NCI-H226 (cell line): ENCODE measurements at places on chromosomes 6 and 20.

DNA sequence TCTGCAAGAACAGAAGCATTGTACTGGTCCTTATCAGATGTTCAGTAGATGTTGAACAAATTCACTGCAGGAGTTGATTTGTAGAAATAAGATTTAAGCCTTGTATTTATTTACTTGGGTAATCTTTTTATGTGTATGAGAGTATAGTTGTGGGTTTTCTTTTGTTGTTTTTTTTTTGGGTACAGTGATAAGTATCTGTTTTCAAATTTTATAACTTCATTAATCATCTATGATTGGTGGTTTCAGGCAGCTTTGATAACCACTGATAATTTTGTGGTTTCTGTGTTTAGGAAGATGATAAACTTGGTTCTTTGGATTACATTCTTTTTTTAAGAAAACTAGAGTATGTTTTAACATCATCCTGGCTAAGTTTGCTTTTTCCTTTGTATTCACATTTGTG, 2.8 kb downstream of the AFDN start:
- no peak for DNase-seq

GRCh38 chr6:158222066-158222465, 53.9 kb downstream of the GTF2H5 start:
- no peak for DNase-seq

DNA sequence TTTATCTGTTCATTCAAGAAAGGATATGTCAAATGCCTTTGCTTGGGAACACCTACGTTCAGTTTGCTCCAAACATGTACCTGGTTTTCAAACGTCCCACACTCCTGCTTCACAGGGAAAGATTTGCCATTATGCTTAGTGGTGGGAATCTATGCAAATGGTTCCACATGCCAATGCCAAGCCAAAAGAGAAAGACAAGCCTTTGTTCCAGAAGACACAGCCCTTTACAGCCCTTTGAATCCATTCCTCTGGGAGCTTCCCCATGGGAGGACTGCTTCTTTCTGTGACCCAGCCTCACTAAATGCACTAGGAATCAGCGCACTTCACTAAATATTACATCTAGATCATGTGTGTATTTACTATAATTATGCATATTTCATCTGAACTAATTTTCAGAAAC, 619.5 kb downstream of the PRKN start:
- no peak for DNase-seq

DNA sequence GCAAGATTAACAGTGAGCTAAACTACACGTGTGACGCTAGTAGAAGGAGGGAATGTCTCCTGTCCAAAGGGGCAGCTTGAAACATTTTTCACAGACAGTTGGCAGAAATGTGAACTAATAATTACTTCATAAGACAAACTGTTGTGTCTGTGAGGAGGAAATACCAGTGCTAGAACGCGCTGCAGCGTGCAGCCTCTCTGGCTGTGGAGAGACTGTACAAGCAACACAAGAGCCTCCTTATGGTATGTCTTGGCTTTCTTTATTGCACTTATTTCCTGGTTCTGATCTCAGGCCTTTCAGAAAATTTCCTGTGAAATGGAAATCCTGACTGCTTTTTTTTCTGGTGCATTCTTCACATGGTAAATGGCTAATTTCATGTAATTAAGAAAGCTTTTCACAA, 25.3 kb upstream of the TIAM2 start:
- no peak for DNase-seq

DNA sequence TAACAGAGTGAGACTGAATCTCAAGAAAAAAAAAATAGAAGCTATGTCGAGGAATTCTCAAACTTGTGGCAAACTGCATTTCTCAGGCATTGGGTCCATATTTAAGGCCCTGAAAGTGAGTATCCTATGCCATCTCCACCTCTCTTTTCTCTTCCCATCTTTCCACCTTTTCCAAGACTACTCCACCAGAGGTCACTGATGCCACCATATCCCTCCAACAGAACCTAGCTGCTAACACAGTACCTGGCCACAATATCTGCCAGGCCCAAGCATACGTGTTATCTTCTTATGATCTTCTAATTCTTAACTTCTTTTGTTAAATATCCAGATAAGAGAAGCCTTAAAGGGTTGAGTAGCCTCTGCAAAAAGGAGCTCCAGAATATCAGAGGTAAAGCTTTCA, 8.2 kb upstream of the ADGRF4 start:
- DNase-seq, result no peak

- DNase-seq, result no peak
These were observed 670.6 kb downstream of the CD109 start for GRCh38 chr6:74366634-74367033.

DNA sequence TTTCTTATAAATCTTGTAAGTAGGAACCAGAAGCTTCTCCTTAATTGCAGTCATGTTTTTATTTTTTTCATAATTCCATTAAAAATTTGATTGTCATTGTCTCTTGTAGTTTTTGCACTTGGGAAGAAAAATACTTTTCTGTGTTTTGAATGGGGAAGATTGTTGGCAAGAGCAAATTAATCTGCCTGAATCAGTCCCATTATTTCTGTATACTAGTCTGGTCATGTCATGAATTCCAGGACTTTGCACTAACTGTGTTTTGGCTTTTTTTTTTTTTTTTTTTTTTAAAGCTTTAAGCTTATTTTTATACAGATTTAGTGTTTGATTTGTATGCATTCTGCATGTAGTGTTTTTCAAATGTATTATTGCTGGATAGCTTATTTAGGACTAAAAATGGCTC, 47.6 kb downstream of the RALGAPB start:
- no peak for DNase-seq

GRCh38 chr6:145306489-145306888, 428.8 kb downstream of the EPM2A start:
- DNase-seq, result no peak

DNA sequence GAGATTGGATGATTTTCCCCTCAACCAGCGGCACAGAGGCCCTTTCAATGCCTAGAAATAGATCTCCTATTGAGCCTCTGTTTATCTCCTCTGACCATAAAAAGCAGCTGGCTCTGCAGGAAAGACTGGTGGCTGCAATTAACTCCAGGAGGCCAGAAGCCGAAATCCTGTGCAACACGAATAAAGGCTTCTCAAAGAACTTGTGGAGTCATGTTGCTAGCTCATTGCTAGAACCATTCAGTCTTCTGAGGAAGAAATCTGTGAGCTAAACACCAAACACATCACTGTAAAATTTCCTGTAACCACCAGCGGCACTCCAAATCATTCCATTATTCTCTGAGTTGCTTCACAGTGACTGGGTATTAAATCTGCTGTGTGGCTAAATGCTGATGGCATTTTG, 49.1 kb upstream of the TPD52L1 start:
- no peak for DNase-seq

DNA sequence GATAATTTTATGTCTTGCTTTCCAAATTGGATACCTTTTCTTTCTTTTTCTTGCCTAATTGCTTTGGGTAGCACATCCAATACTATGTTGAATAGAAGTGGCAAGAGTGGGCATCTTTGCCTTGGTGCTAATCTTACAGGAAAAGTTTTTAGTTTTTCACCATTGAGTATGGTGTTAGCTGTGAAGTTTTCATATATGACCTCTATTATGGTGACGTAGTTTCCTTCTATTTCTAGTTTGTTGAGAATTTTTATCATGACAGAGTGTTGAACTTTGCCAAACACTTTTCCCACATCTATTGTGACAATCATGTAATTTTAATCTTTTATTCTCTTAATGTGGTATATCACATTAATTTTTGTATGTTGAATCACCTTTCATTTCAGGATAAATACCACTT, 216.1 kb downstream of the LRFN2 start:
- no peak for DNase-seq

GRCh38 chr20:11429168-11429567, 488.5 kb upstream of the BTBD3 start:
- no peak for DNase-seq

- no peak for DNase-seq
These were observed 69.2 kb upstream of the CST7 start for GRCh38 chr20:24879875-24880274.

GRCh38 chr20:49925901-49926454, 10.2 kb upstream of the RNF114 start:
- DNase-seq, result no peak

DNA sequence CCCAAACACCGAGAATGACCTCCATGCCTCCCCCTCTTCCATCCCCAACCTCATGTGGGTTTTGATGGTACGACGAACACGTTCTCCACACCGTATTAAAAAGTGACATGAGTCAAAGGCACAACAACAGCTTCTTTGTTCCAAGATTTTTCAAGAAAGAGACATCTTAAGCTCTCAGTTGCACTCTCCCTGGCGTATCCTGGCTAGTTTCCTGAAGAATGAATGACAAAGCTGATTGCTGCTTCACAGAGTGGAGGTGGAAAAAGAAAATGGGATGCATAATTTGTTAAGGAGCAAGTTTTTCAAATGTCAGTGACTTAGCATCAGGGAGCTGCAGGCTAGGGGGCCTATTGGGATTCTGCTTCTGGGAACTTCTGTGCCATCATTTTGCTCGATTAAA, 95.5 kb downstream of the STK35 start:
- DNase-seq, result no peak

DNA sequence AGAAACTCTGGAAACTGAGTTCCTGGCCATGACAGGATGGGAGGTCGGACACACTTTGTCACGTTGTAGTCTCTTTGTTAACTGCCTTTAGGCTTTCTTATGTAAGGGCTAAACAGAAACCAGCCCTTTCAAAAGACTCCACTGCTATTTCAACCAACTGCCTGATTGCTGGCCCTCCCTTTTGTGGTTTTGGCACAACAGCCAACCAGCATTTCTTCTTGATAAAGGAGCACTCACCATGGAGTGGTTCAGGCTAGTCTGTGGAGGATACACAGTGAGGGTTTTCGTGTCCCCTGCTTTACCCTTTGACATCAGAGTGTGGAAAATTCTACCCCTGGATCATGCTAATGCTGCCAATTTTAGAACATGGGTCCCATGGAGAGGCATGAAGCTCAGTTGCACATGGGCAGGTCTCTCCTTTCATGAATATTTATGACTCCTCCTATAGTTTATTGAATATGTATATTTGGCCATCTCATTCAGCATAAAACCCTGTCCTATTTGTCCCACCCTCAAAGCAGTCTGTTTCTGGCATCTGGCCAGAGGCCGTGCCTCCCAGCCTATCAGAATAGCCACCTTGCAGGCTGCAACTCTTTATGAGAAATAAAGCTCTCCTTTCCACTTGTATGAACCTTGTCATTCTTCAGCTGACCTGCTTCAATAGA, 148.3 kb downstream of the HS3ST5 start:
- peak; percentile 93 for DNase-seq

GRCh38 chr20:21618759-21619416, 86.6 kb upstream of the PAX1 start:
- DNase-seq, result peak; percentile 11

DNA sequence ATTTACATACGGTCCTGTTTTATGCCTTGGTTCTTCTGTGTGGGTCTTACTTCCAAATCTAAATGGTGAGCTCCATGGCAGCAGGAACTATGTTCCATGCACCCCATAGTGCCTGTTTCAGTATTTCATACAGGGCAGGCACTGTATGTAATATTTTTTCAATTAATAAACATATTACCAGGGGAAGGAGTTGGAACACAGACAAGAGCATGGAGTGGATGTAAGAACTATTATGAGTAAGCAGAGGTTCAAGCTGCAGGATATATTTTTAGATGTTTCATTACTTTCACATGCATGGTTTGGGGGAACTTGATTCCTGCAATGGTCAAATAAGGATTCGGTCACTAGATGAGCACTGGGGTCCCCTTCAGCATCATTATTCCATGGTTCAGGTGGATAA, 108.3 kb downstream of the KIF13A start:
- no peak for DNase-seq

- DNase-seq, result no peak
These were observed 6.0 kb upstream of the NPBWR2 start for GRCh38 chr20:64113444-64113775.

DNA sequence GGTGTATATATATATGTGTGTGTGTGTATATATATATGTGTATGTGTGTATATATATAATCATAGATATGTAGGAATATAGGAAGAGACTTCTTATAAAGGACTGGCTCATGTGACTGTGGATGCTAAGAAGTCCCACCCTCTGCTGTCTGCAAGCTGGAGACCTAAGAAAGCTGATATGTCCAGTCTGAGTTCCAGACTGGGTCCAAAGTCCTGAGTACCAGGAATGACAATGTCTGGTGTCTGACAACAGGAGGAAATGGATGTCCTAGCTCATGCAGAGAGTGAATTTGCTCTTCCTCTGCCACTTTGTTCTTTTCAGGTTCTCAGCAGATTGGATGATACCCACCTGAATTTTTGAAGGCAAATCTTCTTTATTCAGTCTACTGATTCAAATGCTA, 7.1 kb downstream of the ALDH5A1 start:
- no peak for DNase-seq

DNA sequence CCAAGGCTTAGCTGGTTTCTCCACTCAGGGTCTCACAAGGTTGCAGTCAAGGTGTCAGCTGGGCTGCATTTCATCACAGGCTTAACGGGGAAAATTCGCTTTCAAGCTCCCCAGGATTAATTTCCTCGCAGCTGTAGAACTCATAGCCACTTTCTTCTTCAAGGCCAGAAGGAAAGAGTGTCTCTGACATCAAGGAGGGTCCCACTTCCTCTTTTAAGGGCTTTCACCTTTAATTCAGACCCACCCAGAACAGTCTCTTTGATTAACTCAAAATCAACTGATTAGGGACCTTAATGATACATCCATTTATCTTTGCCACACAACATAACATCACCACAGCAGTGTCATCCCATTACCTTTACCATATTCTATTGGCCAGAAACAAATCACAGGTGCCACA, 183.3 kb upstream of the ARID1B start:
- DNase-seq, result no peak

DNA sequence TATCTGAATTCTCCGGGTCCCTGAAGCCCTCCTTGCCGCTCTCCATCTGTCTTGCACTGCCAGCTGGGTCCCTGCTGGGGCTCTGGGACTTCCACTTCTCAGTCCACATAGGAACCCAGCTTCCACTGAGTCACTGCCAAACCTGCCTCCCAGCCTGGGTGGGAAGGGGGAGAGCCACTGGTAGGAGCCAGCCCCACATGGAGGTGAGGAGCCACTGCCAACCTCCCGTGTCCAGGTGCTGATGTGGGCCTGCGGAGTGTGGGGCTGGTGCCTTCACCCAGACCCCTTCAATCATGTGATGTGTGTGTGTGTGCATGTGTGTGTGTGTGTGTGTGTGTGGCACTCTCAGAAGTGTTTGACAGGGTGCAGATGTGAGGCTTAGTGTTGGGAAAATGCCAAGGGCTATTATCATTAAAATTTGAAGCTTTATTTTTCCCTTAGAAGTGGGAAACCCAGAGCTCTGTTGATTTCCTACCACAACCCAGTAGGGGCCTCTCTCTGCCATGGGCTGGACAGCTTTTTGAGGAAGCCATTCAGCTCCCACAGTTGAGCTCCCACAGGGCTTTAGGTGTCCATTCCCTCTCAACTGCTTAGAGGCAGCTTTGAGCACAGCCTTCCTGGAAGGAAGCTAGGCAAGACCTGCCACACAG, 9.3 kb upstream of the SGK2 start:
- DNase-seq, result no peak

GRCh38 chr20:47196091-47197081, 160.1 kb downstream of the ZMYND8 start:
- DNase-seq, result peak; percentile 34

GRCh38 chr6:35163836-35164235, 22.7 kb upstream of the TCP11 start:
- DNase-seq, result no peak

GRCh38 chr6:157124485-157125254, 198.6 kb downstream of the TMEM242 start:
- no peak for DNase-seq
